Stimulated activated CD8-positive, alpha-beta memory T cell treated with anti-CD3 and anti-CD28 coated beads, Interleukin-4, amount 100 ng/mL, for 24 hours (primary cell): ENCODE measurements at places on chromosomes 4 and X.

DNA sequence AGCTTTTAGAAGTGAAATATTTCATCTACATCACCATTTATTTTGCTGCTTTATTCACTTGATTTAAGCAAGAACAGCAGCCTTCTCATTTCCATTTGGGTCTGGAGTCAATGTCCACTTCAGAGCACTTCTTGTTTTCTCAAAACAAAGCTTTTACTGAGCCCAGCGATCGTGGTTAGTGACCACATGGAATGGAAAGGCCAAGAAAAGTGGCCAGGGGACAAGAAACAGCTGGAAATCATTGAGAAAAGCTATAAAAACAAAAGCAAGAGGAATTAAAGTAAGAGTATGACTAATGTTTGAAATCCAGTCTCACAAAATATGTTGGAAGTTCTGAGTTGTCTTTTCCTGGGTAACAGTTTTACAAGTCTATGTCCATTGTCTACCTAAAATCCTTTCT, 328.4 kb upstream of the INTU start:
- no peak for DNase-seq

DNA sequence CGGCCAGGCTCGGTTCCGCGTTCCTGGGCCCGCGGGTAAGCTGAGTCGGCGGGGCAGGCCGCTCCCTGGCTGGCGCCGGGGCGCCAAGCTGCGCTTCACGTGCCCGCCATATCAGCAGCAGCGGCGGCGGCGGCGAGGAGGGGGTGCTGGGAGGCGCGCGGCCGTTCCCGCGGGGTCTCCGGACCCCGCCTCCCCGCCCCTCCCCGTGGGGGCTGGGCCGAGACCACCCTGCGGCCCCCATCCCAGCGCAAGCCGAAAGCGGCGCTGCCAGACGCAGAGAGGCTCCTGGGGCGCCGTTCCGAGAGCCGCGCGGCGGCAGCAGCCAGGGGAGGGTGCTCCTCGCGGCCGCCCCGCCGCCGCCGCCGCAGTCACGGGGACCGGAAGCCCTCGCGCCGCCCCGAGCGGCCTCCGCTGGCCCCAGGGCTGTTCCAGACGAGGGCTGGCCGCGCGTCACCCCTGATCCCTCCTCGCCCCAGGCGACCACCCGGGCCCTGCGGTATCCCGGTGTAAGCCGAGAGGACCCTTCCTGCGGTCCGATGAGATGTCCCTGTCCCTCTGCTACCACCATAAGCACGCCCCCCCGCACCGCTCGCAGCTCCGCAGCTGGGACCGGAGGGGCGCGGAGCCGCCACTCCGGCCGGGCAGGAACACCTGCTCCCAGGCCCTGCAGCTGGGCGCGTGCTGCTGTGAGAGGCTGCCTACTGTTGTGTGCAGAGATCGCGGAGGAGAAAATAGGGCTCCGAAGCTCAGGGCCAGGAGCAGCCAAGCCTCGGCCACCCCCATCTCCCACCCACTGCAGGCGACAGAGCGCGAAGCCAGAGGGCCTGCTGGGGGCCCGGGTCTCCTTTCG, 7.5 kb upstream of the BCOR start:
- DNase-seq, result no peak

DNA sequence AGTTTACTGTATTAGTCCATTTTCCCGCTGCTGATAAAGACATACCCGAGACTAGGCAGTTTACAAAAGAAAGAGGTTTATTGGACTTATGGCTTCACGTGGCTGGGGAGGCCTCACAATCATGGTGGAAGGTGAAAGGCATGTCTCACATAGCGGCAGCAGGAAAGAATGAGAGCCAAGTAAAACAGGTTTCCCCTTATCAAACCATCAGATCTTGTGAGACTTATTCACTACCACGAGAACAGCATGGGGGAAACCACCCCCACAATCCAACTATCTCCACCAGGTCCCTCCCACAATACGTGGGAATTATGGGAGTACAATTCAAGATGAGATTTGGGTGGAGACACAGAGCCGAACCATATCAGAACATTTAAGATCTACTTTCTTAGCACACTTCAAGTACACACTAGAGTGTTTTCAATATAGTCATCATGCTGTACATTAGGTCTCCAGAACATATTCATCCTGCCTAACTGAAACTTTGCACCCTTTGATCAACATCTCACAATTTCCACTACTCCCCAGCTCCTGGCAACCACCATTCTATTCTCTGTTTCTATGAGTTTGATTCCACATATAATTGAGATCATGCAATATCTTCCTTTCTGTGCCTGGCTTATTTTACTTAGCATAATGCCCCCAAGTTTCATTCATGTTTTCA, 341.0 kb downstream of the ARHGAP24 start:
- no peak for DNase-seq

DNA sequence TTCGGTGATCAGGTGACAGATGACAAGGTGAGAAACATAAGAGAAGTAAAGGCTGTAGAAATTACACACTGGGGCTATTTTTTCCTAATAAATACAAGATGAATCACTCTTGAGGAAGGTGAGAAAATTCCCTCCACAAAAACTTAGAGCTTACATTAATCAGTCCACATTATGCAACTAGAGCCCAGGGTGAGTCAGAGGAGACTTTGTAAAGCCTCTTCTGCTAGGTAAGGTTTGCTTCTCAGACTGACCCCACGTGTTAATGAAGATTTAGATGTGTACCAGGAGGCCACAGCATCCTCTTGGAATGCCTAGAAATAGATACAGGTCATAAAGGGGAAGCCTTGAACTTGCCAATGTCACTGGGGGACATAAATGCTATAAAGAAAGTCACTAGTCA, 396.0 kb upstream of the SMIM31 start:
- DNase-seq, result no peak

GRCh38 chr4:122481766-122482405, 25.4 kb upstream of the IL2 start:
- DNase-seq, result no peak

- no peak for DNase-seq
Measured at GRCh38 chr4:65083076-65083475, 587.2 kb downstream of the EPHA5 start.

DNA sequence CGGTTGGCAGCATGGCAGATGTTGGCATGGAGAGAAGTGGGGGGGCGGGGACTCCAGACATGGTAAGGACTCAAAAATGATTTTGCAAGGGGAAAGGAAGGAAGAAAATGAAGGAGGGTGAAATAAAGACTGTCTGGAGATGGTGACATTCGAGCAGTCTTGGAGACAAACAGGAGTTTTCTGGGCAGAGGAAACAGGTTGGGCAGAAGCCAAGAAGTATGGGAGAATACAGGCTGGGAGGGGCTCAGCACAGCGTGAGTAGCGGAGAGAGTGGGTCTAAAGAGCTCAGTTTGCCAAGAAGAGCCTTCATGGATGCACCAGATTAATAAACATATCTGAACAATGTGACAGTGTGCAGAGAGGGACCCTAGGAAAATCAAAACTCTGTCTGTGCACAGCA, 13.3 kb upstream of the CRMP1 start:
- DNase-seq, result no peak

DNA sequence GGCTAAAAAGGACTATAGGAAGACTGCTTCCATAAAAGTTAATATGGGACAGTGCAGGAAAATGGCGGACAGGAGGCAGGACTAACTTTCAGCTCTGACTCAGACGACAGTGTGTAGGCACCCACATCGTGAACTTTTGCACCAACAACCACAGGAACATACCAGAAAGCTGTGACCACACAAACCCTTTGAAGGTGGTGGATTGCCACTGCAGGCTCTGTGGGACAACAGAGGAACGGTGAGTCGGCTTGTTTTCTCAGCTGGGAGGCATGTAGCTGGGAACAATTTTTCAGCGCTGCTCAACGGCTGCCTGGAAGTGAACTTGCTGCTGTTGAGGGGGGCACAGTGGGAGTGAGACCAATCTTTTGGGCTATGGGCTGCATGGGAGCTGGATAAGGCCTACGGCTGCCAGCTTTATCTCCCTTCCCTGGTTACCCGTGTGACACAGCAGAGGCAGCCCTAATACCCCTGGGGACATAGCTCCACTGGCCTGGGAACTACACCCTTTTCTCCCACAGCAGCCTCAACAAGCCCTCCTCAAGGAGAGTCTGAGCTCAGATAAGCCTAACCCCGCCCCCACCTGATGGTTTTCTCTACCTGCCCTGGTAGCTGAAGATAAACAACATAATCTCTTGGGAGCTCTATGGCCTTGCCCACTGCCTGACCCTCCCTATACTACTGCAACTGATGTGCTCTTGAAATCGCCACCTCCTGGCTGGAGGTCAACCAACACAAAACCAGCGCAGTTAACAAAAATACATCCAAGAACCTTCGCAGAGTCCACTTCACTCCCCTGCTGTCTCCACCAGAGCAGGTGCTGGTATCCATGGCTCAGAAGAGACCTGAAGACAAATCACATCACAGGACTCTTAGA, 1537.0 kb downstream of the C4orf33 start:
- DNase-seq, result no peak

- DNase-seq, result no peak
Measured at GRCh38 chr4:54400802-54401201, 171.7 kb downstream of the PDGFRA start.

DNA sequence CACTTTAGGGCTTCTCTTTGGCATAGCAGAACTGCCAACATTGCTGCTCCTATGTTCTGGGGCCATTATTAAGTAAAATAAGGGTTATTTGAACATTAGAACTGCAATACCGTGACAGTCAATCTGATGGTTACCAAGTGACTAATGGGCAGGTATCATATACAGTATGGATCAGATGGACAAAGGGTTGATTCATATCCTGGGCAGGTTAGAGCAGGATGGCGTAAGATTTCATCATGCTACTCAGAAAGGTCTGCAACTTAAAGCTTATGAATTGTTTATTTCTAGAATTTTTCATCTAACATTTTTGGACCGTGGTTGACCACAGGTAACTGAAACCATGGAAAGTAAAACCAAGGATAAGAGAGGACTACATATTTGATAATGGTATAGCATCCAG, 40.9 kb downstream of the BRCC3 start:
- DNase-seq, result no peak

GRCh38 chr4:125642645-125643044, 327.9 kb downstream of the FAT4 start:
- DNase-seq, result no peak

- no peak for DNase-seq
Measured at GRCh38 chr4:2798399-2799223, 5.7 kb downstream of the SH3BP2 start.

- DNase-seq, result no peak
Measured at GRCh38 chrX:46234775-46235174, 310.4 kb downstream of the ZNF674 start.

DNA sequence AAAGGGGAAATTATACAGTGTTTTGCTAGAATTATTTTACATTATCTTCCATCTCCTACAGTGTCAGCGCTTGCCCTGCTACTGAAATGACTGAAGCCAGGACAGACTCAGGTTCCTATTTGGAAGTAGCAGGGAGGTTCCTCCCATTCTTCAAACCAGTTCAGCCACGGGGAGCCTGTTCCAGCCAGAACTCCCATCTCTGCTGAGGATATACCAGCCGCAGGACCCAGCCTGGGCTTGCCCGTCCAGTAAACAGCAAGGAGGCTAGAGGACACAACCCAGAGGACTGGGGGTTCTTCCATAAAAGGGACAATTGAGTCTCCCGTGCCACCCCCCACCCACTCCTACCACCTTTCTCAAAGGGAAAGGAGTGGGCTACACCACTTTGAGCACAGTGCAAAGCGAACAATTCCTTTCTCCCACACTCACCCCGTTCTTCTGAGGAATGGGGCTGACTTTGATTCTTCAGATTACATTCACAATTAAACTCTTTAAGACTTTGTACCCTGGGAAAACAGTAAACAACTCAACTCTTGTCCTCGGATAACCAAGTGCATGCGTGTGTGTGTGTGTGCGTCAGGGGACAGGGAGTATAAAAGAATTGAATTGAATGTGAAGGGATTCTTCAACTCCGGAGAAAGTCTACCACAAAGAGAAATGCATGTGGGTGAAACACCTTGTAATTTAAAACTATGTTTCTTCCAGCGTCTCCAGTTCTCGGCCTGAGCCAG, 31.0 kb upstream of the PPARGC1A start:
- DNase-seq, result no peak
